ENCODE measurements at places on chromosomes 3 and 15. TPM values are rescaled to one million over a fixed set of nuclear protein-coding genes. Genes with fewer than 3 reads are reported as not detected.
A peak's percentile ranks its signal among the peaks of the same experiment; 100 is the strongest.

DNA sequence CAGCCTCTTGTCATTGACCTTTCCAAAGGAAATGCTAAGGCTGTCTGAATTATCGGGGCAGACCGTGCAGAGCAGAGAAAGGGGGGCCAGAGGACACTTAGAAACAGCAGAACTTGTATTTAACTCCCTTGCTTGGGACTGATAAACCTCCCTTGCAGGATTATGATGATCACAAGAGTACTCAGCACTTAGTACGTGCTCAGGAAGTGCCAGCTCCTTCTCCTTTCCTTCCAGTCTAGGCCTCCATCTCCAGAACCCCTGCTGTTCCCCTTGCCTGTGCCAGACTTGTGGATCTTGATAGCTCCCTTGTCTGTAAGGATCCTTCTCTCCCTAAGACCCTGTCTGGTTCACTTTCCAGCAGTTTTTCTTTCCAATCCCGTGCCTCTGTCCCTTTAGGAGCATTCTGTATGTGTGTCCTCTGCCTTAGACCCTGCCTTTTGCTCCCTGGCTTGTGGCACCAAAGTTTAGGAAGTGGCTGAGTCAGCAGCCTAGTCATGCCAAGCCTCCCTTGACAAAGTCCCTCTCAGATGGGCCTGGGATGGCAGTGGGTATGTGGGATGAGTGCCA is 747 bp downstream of the SORD start:
- DNase-seq, result no peak
- peak overlapping the region; percentile 57 for H3K4me3 ChIP-seq
- no peaks in the 10 kb centered on the region for H3K36me3 ChIP-seq

GRCh38 chr3:114418724-114419543 is 125.1 kb downstream of the TIGIT start:
- peak overlapping the region; percentile 57 for H3K27ac ChIP-seq
- H3K36me3 ChIP-seq, result no peaks in the 10 kb centered on the region

DNA sequence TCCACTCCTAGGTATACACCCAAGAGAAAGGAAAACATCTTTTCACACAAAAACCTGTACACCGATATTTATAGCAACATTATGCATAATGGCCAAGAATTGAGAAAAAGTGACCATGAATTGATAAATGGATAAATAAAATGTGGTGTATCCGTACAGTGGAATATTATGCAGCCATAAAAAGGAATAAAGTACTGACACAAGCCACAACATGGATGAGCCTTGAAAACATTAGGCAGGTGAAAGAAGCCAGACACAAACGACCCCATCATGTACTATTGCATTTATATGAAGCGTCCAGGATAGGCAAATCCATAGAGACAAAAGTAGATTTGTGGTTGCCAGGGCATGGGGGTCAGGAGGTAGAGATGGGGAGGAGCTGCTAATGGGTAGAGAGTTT is 64.2 kb upstream of the SLC6A6 start:
- H3K27ac ChIP-seq, result no peak overlapping the region
- H3K4me1 ChIP-seq, result no peaks in the 10 kb centered on the region
- H3K36me3 ChIP-seq, result no peaks in the 10 kb centered on the region
- H3K4me3 ChIP-seq, result no peak overlapping the region
- no peaks in the 10 kb centered on the region for H3K27me3 ChIP-seq

DNA sequence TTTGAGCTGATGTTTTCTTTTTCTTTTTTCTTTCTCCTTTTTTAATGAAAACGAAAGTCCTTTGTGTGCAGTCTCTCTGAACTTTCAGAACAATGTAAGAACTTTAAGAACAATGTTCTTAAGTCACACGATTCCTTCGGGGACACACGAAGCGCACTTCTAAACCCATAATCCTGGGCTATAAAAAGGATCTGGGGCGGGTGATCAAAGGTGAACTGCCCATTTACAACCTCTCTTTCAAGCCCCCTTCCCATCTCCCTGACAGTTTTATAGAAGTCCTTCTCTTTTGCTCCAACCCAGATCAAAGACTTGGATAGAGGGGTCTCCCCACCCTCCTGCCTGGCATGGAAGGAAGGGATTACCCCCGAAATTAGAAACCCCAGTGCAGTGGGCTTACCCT is 126.8 kb downstream of the BDH1 start:
- H3K36me3 ChIP-seq, result no peaks in the 10 kb centered on the region
- no peaks in the 10 kb centered on the region for H3K27me3 ChIP-seq
- H3K4me1 ChIP-seq, result peaks cover 3% of the 10 kb centered on the region
- no peak for DNase-seq

ZNF502 gene
- 20.9 TPM for total RNA-seq

- DNase-seq, result no peak
- H3K36me3 ChIP-seq, result no peaks in the 10 kb centered on the region
- H3K27ac ChIP-seq, result no peak overlapping the region
- H3K27me3 ChIP-seq, result no peaks in the 10 kb centered on the region
Observed at GRCh38 chr3:185884641-185885040, 53.2 kb downstream of the TRA2B start.

RPS17 gene
- total RNA-seq, result 1,962 TPM

RGMA gene
- total RNA-seq, result 3.6 TPM

GRCh38 chr3:48636149-48636655 is 941 bp upstream of the SLC26A6 start:
- peak overlapping the region; percentile 80 for H3K27ac ChIP-seq
- no peaks in the 10 kb centered on the region for H3K27me3 ChIP-seq

PLA2G4B gene
- 5.8 TPM for total RNA-seq

DNA sequence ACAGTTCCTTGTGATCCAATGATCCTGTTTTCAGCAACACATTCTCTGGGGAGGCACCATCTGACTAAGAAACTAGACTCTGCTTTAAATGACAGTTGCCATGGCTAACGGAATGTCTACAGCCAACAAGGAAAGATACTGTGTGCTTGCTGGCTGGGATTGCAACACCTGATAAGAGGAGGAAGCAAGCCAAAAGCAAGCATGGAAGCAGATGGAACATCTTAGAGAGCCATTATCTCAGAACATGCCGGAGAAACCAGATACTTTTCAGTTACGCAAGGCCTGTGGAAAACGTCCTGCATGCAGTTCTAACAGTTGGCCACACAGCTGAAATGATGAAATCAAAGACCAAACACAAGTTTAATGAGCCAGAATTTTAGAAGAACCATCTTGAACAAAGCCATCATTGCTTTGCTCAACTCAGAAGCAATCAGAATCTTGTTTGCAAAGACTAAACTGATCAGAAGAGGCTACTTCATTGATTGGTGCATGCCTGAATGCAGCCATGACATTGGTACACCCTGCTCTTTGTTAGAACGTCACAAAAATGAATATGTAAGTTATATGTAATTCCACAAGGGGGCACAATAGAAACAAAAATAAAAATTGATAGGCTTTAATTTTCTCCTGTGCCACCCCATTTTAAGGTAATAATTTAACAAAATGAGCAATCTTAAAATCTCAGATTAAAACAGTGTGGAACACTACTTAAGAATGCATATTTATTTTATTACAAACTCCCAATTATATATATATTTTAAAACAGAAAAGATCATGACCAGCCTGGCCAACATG is 50.8 kb downstream of the GXYLT2 start:
- peak; percentile 90 for DNase-seq
- H3K4me3 ChIP-seq, result no peak overlapping the region
- H3K4me1 ChIP-seq, result no peaks in the 10 kb centered on the region
- H3K27ac ChIP-seq, result peak overlapping the region; percentile 65
- no peaks in the 10 kb centered on the region for H3K27me3 ChIP-seq

DNA sequence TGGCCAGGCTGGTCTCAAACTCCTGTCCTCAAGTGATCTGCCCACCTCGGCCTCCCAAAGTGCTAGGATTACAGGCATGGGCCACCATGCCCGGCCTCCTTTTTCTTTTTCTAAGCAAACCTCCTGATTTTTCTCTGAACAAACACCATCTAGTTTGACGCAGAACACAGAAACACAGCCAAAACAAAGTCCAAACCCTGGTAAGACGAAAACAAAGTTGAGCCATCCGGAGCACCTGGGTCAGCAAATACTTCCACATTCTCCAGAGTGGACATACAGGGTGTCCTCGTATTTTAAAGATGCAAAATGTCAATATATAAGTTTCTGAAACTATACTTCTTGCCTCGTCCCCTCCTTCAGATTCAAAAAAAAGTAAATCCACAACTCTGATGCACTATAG is 635.1 kb upstream of the ADAMTS9 start:
- no peaks in the 10 kb centered on the region for H3K36me3 ChIP-seq
- no peak overlapping the region for H3K27ac ChIP-seq
- no peak for DNase-seq
- no peaks in the 10 kb centered on the region for H3K27me3 ChIP-seq
- H3K4me3 ChIP-seq, result no peak overlapping the region

REC114 gene
- not detected for total RNA-seq

- no peaks in the 10 kb centered on the region for H3K4me1 ChIP-seq
- no peak overlapping the region for H3K27ac ChIP-seq
Observed at GRCh38 chr3:83877910-83878309, 1080.9 kb upstream of the CADM2 start.

ISLR gene
- 215 TPM for total RNA-seq

PLS1 gene
- 0.26 TPM for total RNA-seq

GRCh38 chr3:161270991-161271390 is 49.9 kb downstream of the NMD3 start:
- H3K27me3 ChIP-seq, result no peaks in the 10 kb centered on the region
- no peaks in the 10 kb centered on the region for H3K36me3 ChIP-seq
- no peak for DNase-seq
- H3K27ac ChIP-seq, result no peak overlapping the region
- H3K4me3 ChIP-seq, result no peak overlapping the region

DNA sequence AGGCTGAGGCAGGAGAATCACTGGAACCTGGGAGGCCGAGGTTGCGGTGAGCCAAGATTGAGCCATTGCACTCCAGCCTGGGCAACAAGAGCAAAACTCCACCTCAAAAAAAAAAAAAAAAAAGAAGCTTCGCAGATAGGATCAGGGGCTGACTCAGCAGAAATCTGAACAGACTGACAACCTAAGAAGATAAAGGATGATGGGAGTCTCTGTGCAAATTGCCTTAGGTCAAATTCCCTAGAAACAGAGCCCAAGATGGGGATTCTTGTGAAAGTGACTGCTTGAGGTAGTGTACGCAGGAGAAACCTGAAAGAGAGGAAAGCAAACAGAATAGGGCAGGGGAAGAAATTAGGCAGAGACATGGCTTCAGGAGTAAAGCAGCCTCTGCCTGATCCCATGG is 160.8 kb upstream of the LRIG1 start:
- H3K36me3 ChIP-seq, result no peaks in the 10 kb centered on the region
- H3K4me1 ChIP-seq, result no peaks in the 10 kb centered on the region
- DNase-seq, result no peak
- no peaks in the 10 kb centered on the region for H3K27me3 ChIP-seq
- no peak overlapping the region for H3K27ac ChIP-seq

GRCh38 chr3:123841476-123842238 is 42.5 kb downstream of the MYLK start:
- no peaks in the 10 kb centered on the region for H3K27me3 ChIP-seq
- no peaks in the 10 kb centered on the region for H3K4me1 ChIP-seq
- no peak for DNase-seq
- no peak overlapping the region for H3K4me3 ChIP-seq

CCR8 gene
- total RNA-seq, result not detected

LXN gene
- 49.7 TPM for total RNA-seq

GRCh38 chr3:178451799-178452198 is 84.4 kb upstream of the KCNMB2 start:
- no peak for DNase-seq
- no peaks in the 10 kb centered on the region for H3K36me3 ChIP-seq
- no peak overlapping the region for H3K27ac ChIP-seq
- H3K4me1 ChIP-seq, result no peaks in the 10 kb centered on the region
- no peak overlapping the region for H3K4me3 ChIP-seq

GRCh38 chr15:100997442-100997841 is 78.3 kb downstream of the LRRK1 start:
- H3K27me3 ChIP-seq, result no peaks in the 10 kb centered on the region
- no peaks in the 10 kb centered on the region for H3K36me3 ChIP-seq
- H3K4me3 ChIP-seq, result no peak overlapping the region
- no peaks in the 10 kb centered on the region for H3K4me1 ChIP-seq
- H3K27ac ChIP-seq, result no peak overlapping the region

TM6SF1 gene
- 5.1 TPM for total RNA-seq

GRCh38 chr3:97917813-97918536 is 54.3 kb downstream of the RIOX2 start:
- H3K27me3 ChIP-seq, result no peaks in the 10 kb centered on the region
- H3K27ac ChIP-seq, result no peak overlapping the region
- DNase-seq, result no peak
- H3K4me1 ChIP-seq, result no peaks in the 10 kb centered on the region
- no peaks in the 10 kb centered on the region for H3K36me3 ChIP-seq

GOLGA8G gene
- not detected for total RNA-seq
